ENCODE measurements at places on chromosomes 5 and 9. TPM values are rescaled to one million over a fixed set of nuclear protein-coding genes. Genes with fewer than 3 reads are reported as not detected.

GRCh38 chr5:80210014-80210413 lies 45.8 kb downstream of the SERINC5 start:
- no peak for ATAC-seq

GRCh38 chr9:8754751-8755150 lies 955.2 kb upstream of the DMAC1 start:
- ATAC-seq: no peak

The CSF2 gene
- total RNA-seq: 159 TPM

The FCN1 gene
- not detected for total RNA-seq

- ATAC-seq: no peak
These were observed 3.2 kb downstream of the ATOSB start for GRCh38 chr9:35112257-35113020.

DNA sequence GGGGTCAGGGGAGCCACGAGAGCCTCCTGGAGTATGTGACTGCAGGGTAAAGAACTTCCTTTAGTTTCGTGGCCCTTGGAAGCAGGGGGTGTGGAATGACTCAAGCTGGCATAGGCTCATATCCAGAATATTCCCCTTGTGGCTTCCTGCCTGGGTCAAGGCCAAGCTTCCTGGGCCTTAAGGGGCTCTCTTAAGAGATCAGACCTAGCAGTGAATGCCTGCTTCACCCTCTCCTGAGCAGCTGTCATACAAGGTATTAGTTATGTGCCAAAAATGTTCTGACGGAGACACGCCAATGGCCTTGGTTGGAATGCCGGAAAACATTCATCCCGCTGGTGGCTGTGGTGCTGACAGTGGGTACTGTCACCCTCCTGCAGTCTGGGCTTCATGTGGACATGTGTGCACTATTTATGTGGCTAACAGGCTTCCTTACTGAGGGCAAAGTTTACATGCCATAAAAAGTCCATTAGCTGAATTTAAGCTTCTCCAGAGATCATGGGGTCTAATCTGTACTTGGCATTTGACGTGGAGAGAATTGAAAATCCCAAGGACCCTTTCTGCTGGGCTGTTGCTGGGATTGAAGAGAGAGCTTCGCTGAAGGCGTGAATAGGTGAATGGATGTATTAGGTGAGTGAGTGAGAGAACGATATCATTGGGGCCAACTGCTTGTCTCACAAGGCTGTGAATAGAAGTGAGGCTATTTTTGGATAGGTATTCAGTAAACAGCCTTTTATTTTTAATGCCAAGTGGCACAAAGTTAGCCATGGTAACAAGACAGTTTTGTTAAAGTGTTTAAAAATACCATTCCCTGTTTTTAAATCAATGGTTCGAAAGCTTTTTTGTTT lies 156.8 kb downstream of the MACROH2A1 start:
- ATAC-seq: no peak

DNA sequence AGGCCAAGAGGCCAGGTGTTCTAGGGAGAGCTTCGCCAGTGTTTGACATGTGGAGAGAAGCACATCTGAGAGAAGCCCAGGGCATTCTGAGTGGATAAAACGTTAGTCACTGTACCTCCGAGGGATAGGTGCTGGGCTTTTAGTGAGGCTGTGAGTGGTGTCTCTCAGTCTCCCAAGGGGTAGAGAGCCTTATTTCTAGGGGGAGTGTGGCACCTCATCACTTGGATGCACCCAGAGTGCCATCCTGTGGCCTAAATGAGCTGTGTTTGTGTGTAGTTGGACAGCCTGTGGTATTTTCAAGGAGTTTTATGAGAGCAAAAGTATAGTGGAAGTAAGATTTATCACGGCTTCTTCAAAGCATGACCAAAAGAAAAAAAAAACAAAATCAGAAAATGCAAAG lies 1046.9 kb upstream of the WWC1 start:
- ATAC-seq: no peak

The GABRA6 gene
- not detected for total RNA-seq

The PCDH12 gene
- total RNA-seq: 0.54 TPM

The DMRTA1 gene
- total RNA-seq: 0.05 TPM

GRCh38 chr5:41482715-41483114 lies 27.7 kb downstream of the PLCXD3 start:
- ATAC-seq: no peak

- ATAC-seq: no peak
These were observed 9.4 kb upstream of the RAD23B start for GRCh38 chr9:107273634-107274033.

- no peak for ATAC-seq
These were observed 13.2 kb downstream of the VLDLR start for GRCh38 chr9:2634818-2635217.

The ADAMTS12 gene
- not detected for total RNA-seq

The CORO2A gene
- total RNA-seq: 18.2 TPM

The CD72 gene
- total RNA-seq: 7.5 TPM

GRCh38 chr5:82364497-82364896 lies 86.3 kb upstream of the RPS23 start:
- ATAC-seq: no peak

GRCh38 chr5:136087961-136088871 lies 44.4 kb upstream of the SMAD5 start:
- no peak for ATAC-seq

DNA sequence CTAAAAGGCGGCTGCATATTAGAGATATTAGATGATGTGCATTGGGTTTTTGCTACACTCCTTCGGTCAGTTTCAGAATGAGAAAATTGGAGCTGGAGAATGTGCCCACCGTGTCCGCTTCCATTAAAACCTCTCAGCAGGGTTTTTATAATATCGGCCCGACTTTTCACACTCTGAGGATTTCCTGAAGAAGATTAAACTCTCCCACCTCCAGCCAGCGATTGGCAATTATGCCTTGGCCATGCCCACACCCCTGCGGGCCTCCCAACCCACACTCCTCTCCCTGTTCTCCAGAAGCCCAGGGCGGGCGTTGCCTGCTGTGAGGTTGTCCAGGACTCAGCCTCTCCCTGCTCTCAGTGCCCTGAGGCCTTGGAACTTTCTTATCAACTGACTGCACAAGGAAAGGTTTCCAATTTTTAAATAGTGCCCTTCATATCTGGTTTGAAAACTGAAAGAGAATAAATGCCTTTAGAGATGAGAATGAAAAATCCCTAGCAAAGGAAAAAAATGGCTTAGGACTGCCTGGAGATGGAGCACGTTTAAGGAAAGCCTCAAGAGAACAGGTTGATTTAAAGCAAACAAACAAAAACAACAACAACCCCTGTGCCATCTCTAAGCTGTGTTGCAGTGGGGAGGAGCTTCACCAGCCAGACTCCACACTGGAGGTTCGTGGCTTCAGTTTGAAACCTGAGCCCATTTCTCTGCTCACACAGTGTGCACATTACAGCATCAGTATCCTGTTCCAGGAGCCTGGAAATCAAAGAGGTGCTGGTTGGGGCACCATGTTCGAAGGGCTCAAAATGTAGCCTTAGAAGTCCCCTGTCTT lies 292.9 kb downstream of the NSG2 start:
- ATAC-seq: no peak

GRCh38 chr9:134328841-134329575 lies 2.8 kb downstream of the RXRA start:
- no peak for ATAC-seq

The TMEM252 gene
- not detected for total RNA-seq

GRCh38 chr9:114178756-114179450 lies 23.6 kb downstream of the COL27A1 start:
- ATAC-seq: no peak

DNA sequence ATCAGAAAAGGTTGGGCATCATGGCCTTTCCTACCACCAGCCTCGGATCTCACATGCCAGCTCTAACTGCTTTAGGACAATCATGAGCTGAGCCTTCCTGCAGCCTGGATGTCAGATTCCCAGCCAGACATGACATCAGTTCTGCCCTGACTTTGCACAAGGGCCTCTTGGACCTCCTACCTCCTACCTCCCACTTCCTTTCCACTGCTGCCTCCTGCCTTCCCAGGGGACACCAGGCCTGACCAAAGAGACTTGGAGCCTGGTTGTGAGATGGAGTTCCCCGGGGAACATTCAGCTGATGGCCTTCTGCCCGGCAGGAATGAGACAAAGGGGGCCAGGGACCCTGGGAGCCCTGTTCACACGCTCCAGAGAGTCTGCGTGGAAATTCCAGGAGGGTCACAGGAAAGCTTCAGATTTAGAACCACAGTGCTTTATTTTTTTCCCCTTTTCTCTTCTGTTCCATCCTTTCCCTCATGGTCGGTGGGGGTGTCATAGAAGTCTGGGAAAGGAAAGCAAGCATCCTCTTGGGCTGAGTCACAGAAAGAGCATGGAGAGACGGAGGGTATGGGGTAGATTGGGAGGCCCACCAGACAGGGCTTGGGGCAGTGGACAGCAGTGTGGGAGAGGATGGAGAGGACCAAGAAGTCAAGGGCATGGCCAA lies 35.4 kb upstream of the IL17B start:
- ATAC-seq: no peak

The DIMT1 gene
- total RNA-seq: 33.7 TPM

The SLC6A18 gene
- total RNA-seq: not detected

GRCh38 chr5:78804995-78805394 lies 156.4 kb upstream of the LHFPL2 start:
- ATAC-seq: no peak

DNA sequence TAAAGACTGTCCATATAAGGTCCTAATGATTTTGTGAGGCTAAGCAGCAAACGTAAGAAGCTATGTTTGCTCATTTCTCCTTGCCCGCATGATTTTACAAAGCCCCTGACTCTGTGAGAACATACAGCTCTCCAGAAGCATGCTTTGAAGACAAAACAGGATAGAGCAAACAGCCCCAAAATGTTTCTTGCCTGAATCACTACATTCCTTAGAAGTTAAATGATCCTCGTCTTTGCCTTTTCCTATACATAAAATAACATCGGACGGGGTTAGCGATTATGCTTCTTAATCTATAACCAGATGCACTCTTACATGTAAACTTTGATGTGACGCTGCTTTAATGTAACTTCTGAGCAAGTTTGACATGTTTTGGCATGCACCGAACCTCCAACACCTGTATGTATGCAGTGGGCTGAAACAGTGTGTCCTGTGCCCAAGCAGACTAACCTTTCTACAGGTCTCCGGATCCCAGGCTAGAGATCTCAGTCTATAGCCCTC lies 353.7 kb downstream of the CETN3 start:
- no peak for ATAC-seq

- no peak for ATAC-seq
These were observed 116.6 kb downstream of the KLHL3 start for GRCh38 chr5:137619191-137619870.
